ENCODE measurements at places on chromosomes 1 and 21. TPM values are rescaled to one million over a fixed set of nuclear protein-coding genes. Genes with fewer than 3 reads are reported as not detected.

Gene TGFBR3
- 2.9 TPM for total RNA-seq

Gene AIM2
- total RNA-seq, result 2.1 TPM

Gene TLR5
- total RNA-seq, result 0.50 TPM

Gene BRINP2
- total RNA-seq, result 0.16 TPM

Gene ELAPOR1
- 2.1 TPM for total RNA-seq

Gene C1orf94
- 5.3 TPM for total RNA-seq

Gene FCN3
- not detected for total RNA-seq

Gene FAM177B
- not detected for total RNA-seq

Gene PGLYRP4
- total RNA-seq, result not detected

Gene GUCA2B
- not detected for total RNA-seq

- DNase-seq, result no peak
These were observed 115.9 kb downstream of the HIVEP3 start for GRCh38 chr1:41802532-41803501.

DNA sequence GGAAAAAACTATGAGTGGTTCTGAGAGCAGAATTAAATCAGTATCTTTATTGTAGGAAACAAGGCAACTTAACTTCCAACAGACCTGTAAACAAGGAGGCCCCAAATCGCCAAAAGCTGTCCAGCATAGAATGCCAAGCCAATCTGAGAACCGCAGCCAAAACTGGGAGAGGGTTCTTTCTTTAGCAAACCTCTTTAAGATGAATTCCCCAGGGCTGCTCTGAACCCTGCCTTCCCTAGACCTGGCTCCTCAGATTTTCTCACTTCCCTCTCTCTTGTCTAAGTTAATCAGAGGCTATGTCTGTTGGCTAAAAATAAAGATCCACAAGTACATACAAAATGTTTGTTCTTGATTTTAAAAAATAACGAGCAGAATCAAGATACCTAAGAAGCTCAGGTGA is 141.4 kb downstream of the SMYD3 start:
- DNase-seq, result no peak

DNA sequence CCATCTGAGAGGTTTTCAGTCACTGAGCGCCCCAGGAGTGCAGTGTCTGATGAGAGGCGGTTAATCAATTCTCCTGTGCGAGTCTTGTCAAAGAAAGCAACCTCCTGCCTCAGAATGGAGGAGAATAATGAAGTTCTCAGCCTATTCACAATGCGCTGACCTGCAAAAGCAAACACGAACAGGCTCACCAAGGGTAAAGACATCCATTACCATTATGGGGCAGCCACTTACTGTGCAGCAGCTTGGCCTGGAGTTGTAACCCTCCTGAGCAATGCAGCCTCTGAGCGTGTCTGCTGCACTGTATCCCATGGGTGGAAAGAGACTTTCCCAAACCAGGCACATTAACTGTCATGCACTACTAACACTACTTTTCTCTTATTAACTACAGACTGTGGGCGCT is 11.0 kb downstream of the ABCB10 start:
- DNase-seq, result no peak

- DNase-seq, result no peak
These were observed 34.4 kb downstream of the MRPL39 start for GRCh38 chr21:25572861-25573310.

- DNase-seq, result peak; percentile 24
These were observed 839 bp downstream of the SWT1 start for GRCh38 chr1:185157599-185158412.

DNA sequence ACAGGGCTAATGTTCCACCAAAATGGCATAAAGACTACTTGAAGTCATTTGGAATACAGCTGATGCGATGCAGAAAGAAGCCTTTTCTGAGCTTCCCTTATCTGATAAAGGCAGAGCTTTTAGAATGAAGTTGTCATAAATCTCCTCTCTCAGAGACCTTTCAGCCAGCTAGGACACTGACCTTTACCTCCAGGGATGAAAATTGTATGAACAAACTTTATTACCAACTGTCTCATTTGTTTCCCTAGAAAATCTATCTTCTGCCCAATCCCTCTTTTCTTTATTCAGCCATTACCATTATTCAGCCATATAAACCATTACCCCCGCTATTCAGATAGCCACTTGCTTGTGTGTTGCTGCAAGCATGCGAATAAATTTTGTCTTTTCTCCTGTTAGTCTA is 29.7 kb upstream of the RNF2 start:
- DNase-seq, result no peak

DNA sequence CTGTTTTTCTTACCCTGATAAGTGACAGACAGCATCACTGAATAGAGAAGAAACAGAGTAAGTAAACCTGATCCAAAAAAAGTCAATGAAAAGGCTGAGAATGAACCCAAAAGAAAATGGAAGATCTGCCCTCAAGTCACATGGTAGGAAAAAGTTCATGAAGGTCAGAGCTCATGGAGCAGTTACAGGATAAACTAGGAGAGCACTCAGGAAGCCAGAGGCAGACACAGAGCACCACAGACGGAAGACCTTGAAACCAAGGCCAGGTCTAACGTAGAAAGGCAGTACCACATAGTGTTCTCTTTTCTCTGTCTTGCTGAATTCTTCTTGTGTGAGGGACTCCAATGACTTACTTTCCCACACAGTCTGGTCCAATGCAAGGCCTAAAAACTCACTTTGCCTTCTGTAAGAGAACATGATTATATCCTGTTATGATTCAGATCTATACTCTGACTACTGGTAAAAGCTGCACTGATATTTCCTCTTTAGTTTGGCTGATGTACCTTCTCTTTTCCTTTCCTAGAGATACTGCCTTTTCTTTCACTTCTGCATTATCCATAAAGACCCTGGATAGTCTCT is 40.8 kb downstream of the RTCA start:
- DNase-seq, result no peak

GRCh38 chr1:239976130-239976968 is 115.3 kb upstream of the FMN2 start:
- DNase-seq, result peak; percentile 75

- DNase-seq, result no peak
These were observed 90.7 kb downstream of the URB2 start for GRCh38 chr1:229716704-229717103.

GRCh38 chr21:41580758-41581554 is 73.0 kb upstream of the TMPRSS2 start:
- DNase-seq, result no peak

GRCh38 chr21:14591377-14591776 is 45.3 kb upstream of the SAMSN1 start:
- no peak for DNase-seq

DNA sequence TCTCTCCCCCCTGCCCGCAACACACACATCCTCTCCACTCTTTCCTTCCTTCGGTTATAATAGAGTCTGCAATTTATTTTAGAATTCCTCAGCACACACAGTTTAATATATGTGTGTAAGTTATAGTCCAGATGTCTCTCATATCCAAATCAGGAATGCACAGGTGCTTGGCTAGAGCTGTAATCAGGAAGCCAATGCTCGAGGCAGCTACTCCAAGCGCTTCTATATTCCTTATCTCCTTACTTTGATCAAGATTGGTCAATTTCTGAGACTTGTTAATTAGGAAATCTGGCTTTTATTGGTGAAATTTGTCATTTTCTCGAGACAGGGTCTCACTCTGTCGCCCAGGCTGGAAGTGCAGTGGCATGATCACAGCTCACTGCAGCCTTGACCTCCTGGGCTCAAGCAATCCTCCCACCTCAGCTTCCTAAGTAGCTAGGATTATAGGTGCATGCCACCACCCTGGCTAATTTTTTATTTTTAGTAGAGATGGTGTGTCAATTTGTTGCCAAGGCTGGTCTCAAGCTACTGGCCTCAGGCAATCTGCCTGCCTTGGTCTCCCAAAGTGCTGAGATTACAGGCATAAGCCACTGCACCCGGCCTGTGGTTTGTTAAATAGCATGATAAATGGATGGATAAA is 27.7 kb downstream of the RPL5 start:
- DNase-seq, result no peak

DNA sequence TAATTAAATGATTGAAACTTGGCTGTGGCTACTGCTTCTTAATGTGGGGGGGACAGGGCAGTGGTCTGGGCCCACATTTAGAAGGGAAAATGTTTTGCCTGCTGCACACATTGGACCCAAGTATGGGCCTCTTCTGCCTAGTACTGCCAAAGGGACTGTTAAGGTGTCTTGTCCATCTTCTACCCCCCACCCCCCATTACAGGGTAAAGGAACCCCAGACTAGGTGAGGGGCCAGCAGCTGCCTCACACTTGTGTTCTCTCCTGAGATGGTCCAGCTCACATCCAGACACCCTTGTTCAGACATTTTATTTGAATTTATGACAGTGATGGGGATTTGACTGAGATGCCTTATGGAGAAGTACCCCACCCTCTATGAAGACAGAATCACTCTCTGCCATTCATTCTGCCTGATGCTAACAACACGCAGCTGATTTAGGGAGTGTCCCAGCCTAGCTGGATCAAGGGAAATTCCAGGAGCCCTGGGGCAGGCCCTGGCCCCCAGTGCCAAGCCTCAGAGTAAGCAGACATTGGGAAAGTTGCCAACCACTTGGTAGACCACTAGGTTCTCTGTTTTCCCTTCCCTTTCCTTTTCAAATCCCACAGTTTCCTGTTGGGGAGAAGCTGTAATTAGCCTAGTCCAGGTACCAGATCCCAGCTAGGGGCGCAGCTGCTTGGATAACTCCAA is 42.1 kb downstream of the YARS1 start:
- no peak for DNase-seq

DNA sequence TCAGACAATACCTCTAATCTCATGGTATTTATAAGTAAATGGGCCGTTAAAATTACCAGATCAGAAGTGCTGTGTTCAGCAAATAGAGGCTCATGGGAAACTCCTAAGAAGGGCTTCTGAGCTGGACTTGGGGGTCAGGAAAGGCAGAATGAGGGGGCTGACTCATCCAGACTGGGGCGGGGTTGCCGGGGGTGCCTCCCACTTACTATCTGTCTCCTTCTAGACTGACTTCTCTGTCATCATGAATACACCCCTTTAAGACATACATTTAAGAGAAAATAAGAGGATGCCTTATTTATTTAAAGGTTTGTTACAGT is 96.0 kb upstream of the ERRFI1 start:
- DNase-seq, result no peak

DNA sequence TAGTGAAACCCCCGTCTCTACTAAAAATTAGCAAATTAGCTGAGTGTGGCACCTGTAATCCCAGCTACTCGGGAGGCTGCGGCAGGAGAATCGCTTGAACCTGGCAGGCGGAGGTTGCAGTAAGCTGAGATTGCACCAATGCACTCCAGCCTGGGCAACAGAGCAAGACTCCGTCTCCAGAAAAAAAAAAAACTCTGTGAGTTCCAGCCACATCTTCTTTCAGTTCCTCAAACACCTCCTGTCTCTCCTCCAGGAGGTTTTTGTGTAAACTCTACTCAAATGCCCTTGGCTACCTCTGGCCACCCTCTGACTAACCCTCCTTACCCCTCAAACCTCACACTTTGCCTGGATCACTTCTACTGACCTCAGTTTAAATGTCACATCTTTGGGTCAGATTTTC is 38.1 kb downstream of the RCSD1 start:
- no peak for DNase-seq

- DNase-seq, result no peak
These were observed 1.8 kb upstream of the KIF1B start for GRCh38 chr1:10208537-10208936.

DNA sequence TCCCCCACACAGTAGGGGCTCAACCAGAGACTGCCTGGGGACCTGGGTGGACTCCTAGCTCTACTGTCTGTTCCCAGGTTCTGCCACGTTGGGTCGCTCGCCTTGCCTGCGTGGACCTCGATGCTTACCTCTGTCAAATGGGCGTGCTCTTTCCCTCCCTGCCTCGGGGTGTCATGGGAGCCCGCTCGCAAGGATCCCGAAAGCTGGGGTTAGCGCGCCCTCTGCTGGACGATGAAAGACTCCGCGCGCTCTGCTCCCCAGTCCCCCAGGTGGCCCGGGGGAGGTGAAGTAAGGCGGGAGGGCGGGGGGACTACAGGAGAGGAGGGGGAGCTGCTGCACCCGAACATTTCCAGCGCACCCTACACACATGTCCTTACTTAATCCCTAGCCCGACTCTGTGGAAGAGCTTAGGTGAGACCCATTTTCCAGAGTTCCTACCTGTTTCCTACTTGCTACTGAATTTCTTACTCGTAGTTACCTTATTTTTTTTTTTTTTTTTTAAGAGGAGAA is 2.3 kb upstream of the BSND start:
- DNase-seq, result peak; percentile 95

- no peak for DNase-seq
These were observed 103.8 kb upstream of the CASZ1 start for GRCh38 chr1:10900251-10900651.

GRCh38 chr21:45420061-45421041 is 15.4 kb downstream of the COL18A1 start:
- DNase-seq, result no peak

DNA sequence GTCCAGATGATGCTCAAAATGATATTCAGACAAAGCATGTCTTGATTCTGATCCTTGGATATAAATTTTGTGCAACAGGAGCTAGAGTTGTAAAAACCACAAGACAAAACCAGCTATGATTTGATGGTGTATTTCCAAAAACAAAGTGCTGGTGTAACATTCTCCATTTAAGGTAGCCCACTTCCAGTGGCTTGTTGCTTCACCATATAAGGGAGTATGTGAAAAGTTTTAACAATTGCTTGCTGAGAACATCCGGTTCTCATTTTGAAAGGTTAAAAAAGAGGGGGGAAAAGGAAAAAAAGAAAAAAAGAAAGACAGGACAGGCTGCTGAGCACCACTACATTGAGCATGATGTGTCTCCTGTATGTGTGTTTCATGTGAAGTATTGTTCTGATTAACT is 123.6 kb downstream of the MACF1 start:
- no peak for DNase-seq

GRCh38 chr1:233879841-233880240 is 24.6 kb upstream of the SLC35F3 start:
- no peak for DNase-seq

DNA sequence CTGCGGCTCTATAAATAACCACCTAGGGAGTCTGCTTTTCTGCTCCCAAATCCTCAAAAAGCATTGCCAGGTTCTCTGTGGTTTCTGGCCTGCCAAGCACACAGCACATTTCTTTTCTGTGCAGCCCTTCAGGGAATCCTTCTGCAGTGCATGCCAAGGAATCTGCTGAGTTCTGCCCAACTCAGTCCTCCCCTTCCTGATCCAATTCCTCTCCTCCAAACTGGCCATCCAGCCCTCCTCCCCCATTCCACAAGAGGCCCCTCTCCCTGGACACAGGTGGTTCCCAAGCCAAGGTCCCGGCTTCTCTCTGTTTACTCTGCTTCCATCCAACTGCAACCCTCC is 61.8 kb downstream of the HIVEP3 start:
- no peak for DNase-seq

- peak; percentile 91 for DNase-seq
These were observed 95.4 kb downstream of the RNF220 start for GRCh38 chr1:44500181-44501046.
